Stimulated activated CD4-positive, alpha-beta T cell treated with anti-CD3 and anti-CD28 coated beads, Interleukin-1b, Interleukin-23, amount 100 ng/mL, for 48 hours (primary cell): ENCODE measurements at places on chromosomes 2 and 18.

GRCh38 chr2:46643493-46643892 lies 164.1 kb downstream of the TMEM247 start:
- DNase-seq = peak; percentile 2

DNA sequence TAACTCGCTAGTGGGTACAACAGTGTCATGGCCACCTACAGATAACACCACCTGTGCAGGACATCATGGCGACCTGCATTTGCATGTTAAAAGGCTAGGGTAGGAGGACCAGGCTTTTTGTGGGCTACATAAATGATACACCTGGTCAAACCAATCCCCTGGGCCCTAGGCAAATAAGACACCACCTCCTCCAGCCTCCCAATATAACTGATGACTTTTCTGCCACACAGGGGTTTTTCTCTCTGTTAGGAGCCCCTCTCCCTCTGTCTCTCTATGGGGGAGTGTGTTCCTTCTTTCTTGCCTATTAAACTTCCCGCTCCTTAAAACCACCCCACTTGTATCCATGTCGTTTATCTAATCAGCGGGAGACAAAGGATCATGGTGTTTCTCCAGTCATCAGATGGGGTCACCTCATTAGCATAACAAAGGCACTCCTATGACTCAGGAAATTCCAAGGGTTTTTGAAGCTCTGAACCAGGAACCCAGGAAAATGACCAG lies 10.8 kb upstream of the BUB1 start:
- no peak for DNase-seq

DNA sequence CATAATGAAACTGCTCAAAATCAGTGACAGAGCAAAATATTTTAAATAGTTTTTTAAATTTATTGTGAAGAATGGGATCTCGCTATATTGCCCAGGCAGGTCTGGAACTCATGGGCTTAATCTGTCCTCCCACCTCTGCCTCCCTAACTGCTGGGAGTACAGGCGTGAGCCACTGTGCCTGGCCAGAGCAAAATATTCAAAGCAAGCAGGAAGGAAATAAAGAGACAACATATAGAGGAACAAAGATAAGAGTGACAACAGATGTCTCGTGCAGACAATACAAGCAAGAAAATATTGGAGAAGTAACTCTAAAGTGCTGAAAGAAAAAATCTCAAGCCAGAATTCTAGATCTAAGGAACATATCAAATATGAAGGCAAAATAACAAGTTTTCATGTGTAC lies 5.0 kb upstream of the SCLY start:
- no peak for DNase-seq

DNA sequence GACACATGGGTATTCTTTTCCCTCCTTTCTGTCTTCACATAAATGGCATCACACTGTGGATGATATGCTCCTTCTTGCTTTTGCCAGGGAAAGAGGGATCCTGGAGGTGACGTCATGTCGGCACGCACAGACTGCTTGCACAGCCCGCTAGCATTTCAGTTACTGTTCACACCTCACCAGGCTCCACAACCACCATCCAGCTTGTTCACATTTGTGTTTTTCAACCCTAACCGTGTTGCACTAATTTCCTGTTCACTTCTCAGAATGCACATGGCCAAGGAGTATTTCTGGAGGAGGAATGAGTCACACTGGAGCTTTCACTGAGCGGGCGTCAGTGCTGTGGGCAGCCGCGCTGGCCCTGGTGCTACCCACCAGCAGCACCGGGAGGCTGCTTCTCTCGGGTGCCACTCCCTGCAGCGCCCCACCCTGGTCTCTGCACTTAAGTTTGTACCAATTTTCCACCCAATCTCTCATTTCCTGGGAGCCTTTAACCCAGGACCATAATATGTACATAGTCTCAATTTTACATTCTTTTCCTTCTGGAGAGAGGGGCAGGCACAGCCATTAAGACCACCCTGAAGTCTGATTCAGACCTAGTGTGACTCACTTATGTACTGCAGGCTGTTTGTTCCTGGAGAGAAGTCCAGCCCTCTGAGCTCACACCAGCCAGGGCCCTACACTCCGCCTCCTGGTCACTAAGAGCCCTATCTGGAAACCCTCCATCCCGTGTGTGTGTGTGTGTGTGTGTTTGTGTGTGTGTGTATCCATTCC lies 65.1 kb downstream of the MBP start:
- peak; percentile 77 for DNase-seq

- no peak for DNase-seq
These were observed 53.0 kb upstream of the LGALSL start for GRCh38 chr2:64400733-64401528.

GRCh38 chr2:241037498-241037897 lies 39.1 kb downstream of the SNED1 start:
- DNase-seq = no peak

GRCh38 chr2:108547606-108548005 lies 13.3 kb downstream of the LIMS1 start:
- DNase-seq = no peak

GRCh38 chr2:216344206-216344949 lies 27.9 kb downstream of the MARCHF4 start:
- DNase-seq = no peak

GRCh38 chr2:120012363-120012762 lies 514 bp upstream of the EPB41L5 start:
- DNase-seq = no peak

- no peak for DNase-seq
These were observed 303.3 kb downstream of the GBX2 start for GRCh38 chr2:235864733-235865515.
